ENCODE measurements at places on chromosomes 2 and 18. TPM values are rescaled to one million over a fixed set of nuclear protein-coding genes. Genes with fewer than 3 reads are reported as not detected.

Gene SGPP2
- 23.9 TPM for total RNA-seq

GRCh38 chr2:37892436-37893114 lies 32.5 kb upstream of the RMDN2 start:
- DNase-seq = no peak
- H3K36me3 ChIP-seq = no peaks in the 10 kb centered on the region
- peaks cover 49% of the 10 kb centered on the region for H3K4me1 ChIP-seq

- H3K27ac ChIP-seq = no peak overlapping the region
- H3K27me3 ChIP-seq = no peaks in the 10 kb centered on the region
- H3K4me3 ChIP-seq = no peak overlapping the region
- H3K4me1 ChIP-seq = no peaks in the 10 kb centered on the region
Measured at GRCh38 chr18:57906852-57907251, 103.7 kb upstream of the ATP8B1 start.

DNA sequence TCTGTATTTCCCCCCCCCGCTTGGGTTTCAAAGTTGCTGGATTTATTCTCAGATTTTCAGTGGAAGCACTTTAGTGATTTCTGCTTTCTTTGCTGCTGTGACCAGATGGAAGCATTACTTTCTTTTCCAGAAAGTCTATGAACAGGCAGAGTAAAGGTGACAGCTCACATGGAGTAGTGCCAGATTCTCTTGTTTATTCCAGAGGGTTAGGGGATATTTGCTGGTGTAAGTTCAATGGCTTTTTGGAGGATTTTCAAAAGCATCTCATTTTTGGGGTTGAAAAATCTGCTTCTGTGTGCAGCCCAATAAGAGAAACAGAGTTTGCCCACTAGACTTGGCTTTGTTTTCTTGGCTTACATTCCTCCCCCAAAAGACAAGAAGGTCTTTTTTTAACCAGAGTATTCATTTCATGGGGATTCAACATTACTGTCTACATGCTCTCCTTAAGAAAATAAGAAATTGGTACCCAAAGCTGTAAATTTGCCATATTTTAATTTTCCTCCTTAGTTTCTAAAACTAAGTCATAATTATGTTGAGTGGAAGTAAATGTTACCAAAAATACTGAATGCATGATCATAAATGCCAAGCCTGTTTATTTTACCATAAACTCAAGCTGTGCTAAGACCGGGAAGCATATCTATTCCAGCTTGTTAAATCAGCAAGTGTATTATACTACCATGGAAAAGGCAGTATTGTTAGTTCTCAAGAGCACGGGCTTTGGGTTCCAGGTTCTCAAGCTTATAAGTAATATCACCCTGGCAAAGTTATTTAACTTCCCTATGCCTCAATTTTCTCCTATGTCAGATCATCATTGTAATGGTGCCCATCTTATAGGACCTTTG lies 557.2 kb downstream of the CPS1 start:
- H3K4me3 ChIP-seq = no peak overlapping the region
- no peak for DNase-seq
- H3K27me3 ChIP-seq = no peaks in the 10 kb centered on the region
- no peaks in the 10 kb centered on the region for H3K4me1 ChIP-seq
- no peak overlapping the region for H3K27ac ChIP-seq
- H3K36me3 ChIP-seq = no peaks in the 10 kb centered on the region

GRCh38 chr18:76361219-76361618 lies 133.8 kb downstream of the ZNF516 start:
- no peaks in the 10 kb centered on the region for H3K4me1 ChIP-seq
- H3K4me3 ChIP-seq = no peak overlapping the region
- no peak for DNase-seq
- H3K27me3 ChIP-seq = no peaks in the 10 kb centered on the region
- no peak overlapping the region for H3K27ac ChIP-seq
- peaks cover 60% of the 10 kb centered on the region for H3K36me3 ChIP-seq

Gene RUFY4
- total RNA-seq = not detected

- H3K36me3 ChIP-seq = no peaks in the 10 kb centered on the region
- H3K4me1 ChIP-seq = peaks cover 6% of the 10 kb centered on the region
- no peaks in the 10 kb centered on the region for H3K27me3 ChIP-seq
- H3K4me3 ChIP-seq = no peak overlapping the region
- DNase-seq = no peak
Measured at GRCh38 chr2:54403512-54404238, 52.5 kb upstream of the SPTBN1 start.

- no peak overlapping the region for H3K4me3 ChIP-seq
- no peak overlapping the region for H3K27ac ChIP-seq
- no peak for DNase-seq
Measured at GRCh38 chr18:57439609-57439968, 4.4 kb downstream of the ONECUT2 start.

DNA sequence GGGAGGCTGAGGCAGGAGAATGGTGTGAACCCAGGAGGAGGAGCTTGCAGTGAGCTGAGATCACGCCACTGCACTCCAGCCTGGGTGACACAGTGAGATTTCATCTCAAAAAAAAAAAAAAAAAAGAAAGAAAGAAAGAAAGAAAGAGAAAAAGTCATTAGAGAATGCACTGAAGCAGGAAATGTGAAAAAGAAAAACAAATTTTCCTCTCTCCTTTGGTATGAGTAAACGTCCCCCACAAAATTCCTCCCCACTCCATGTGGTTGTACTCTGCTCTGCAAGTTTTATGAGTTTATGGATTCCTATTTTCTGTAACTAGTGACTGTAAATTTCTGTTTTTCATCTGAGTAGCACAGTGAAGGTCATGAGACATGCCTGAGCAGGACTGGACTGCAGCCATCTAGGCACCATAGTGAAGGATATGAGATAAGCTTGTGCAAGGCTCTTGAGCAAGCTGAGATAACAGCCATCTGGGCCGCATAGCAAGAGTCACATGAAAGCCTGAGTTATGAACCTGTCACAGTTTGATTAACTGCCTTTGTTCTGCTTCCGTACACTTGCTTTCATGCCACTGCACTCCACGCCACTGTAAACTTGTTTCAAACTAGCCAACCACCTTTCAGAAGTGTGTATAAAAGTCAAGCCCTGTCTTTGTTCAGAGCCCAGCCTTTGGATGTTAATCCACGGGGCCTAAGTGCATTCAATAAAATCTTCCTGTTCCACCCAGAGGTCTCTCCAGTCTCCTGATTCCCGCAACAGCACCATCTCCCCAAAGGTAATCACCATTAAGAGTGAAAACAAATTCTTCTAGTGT lies 50.2 kb downstream of the SKA1 start:
- no peak overlapping the region for H3K4me3 ChIP-seq
- no peak for DNase-seq
- no peaks in the 10 kb centered on the region for H3K27me3 ChIP-seq
- no peaks in the 10 kb centered on the region for H3K4me1 ChIP-seq

Gene LHCGR
- 0.30 TPM for total RNA-seq

Gene TWIST2
- 8.4 TPM for total RNA-seq

Gene SUPT7L
- total RNA-seq = 29.6 TPM

- H3K27ac ChIP-seq = no peak overlapping the region
- no peak for DNase-seq
- H3K36me3 ChIP-seq = no peaks in the 10 kb centered on the region
- peaks cover 5% of the 10 kb centered on the region for H3K4me1 ChIP-seq
- H3K27me3 ChIP-seq = no peaks in the 10 kb centered on the region
Measured at GRCh38 chr2:144358979-144359541, 160.9 kb downstream of the ZEB2 start.

GRCh38 chr2:181916726-181917718 lies 25.5 kb downstream of the ITPRID2 start:
- no peak overlapping the region for H3K27ac ChIP-seq
- no peaks in the 10 kb centered on the region for H3K27me3 ChIP-seq
- no peak for DNase-seq
- H3K36me3 ChIP-seq = peaks cover 100% of the 10 kb centered on the region
- no peak overlapping the region for H3K4me3 ChIP-seq

DNA sequence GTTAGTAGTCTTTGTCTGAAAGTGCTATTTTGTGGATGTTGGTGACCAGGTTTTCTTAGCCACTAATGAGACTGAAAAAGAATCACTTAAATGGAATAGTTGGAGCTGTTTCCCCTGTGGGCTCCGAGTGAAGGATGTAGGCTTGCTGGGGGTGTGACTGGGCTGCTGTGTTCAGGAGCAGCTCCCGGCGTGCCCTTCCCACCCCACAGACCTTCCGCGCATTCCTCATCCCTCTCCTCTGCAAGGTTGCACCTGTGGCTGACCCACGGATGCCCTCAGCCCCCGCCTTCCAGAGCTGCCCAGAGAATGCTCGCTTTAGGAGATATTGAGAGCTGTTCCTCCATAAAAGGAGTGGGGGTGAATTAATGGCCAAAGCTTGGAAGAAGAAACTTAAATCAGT lies 174.3 kb downstream of the LDLRAD4 start:
- no peaks in the 10 kb centered on the region for H3K36me3 ChIP-seq
- no peaks in the 10 kb centered on the region for H3K27me3 ChIP-seq
- H3K4me1 ChIP-seq = no peaks in the 10 kb centered on the region

Gene PKDCC
- 65.8 TPM for total RNA-seq

GRCh38 chr2:127320586-127321275 lies 26.8 kb upstream of the ERCC3 start:
- no peaks in the 10 kb centered on the region for H3K4me1 ChIP-seq
- H3K4me3 ChIP-seq = no peak overlapping the region
- no peak overlapping the region for H3K27ac ChIP-seq
- peaks cover 90% of the 10 kb centered on the region for H3K36me3 ChIP-seq

GRCh38 chr2:80300346-80300745 lies 4.2 kb downstream of the LRRTM1 start:
- H3K27me3 ChIP-seq = peaks cover 50% of the 10 kb centered on the region
- peaks cover 7% of the 10 kb centered on the region for H3K4me1 ChIP-seq
- no peak overlapping the region for H3K4me3 ChIP-seq
- H3K36me3 ChIP-seq = no peaks in the 10 kb centered on the region
- no peak overlapping the region for H3K27ac ChIP-seq

DNA sequence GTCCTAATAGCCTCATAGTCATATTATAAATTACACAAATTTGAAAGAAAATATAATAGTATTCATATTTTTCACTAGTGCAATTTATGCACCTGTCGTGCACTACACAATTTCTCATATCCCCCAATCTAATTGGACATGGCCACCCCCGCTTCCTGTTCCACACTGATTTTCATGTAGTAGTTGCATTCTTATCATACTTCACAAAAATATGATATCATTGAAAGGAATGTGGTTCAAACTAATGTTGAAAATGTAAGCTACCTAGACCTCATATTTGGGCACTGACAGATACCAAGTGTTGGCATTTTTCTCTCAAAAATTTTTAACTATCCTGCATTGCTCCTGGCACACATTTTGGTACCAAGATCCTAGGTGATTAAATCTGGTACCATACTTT lies 985.5 kb upstream of the POU3F3 start:
- no peak overlapping the region for H3K4me3 ChIP-seq
- no peaks in the 10 kb centered on the region for H3K4me1 ChIP-seq
- no peak overlapping the region for H3K27ac ChIP-seq

Gene DCAF17
- 15.6 TPM for total RNA-seq

DNA sequence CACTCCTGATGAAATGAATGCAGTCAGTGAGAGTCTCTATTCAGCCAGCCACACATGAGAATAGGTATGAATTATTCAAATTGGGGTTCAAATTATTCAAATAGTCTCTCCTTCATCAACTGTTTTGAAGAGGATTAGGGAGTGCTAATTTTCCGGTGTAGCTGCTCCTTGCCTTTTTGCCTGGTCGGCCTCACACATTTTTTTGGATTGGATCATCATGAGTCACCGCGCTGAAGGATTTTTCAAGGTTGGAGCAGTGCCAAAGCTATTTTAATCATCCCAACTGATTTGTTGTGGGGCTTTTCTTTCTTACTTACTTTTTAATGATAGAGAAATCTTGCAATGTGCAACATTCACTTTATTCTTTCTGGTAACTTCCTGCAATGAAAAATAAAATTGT lies 2.4 kb upstream of the DTNA start:
- no peak overlapping the region for H3K27ac ChIP-seq
- H3K27me3 ChIP-seq = no peaks in the 10 kb centered on the region
- H3K4me1 ChIP-seq = peaks cover 24% of the 10 kb centered on the region
- H3K36me3 ChIP-seq = no peaks in the 10 kb centered on the region
- no peak for DNase-seq

DNA sequence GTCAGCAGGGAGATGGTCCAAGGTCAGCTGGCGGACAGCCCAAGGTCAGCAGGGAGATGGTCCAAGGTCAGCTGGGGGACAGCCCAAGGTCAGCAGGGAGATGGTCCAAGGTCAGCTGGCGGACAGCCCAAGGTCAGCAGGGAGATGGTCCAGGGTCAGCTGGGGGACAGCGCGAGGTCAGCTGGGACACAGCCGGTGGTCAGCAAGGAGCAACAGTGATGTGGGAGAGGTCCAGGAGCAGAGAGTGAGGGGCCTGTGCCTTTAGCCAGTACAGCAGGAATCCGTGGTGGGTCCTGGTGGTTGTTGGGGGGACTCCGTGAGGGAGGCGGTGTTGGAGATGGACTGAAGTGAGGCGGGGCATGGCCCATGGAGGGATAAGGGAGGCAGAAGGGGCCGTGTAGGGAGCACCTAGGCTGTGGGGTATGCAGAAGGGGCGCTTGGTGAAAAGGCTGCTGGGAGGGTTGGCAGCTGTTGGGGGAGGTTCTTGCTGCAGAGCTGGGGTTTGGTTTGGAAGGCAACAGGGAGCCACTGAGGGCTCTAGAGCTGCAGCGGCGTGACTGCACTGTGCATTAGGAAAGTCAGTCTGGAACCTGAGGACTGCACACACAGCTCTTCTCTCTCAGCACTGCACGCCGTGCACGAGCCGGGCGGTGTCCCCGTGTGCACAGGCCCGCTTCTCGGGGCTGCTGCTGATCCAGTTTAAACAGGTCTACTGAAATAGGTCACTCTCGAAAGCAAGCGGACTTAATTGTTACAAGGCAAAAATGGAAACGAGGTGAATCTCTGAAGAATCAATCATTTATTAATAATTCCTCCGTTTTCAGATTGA lies 76.2 kb upstream of the HDAC4 start:
- no peak overlapping the region for H3K4me3 ChIP-seq
- H3K4me1 ChIP-seq = no peaks in the 10 kb centered on the region
- no peaks in the 10 kb centered on the region for H3K27me3 ChIP-seq
- no peak overlapping the region for H3K27ac ChIP-seq
- no peak for DNase-seq
- H3K36me3 ChIP-seq = no peaks in the 10 kb centered on the region

- peak overlapping the region; percentile 39 for H3K27ac ChIP-seq
- H3K4me1 ChIP-seq = peaks cover 25% of the 10 kb centered on the region
- no peak overlapping the region for H3K4me3 ChIP-seq
- H3K27me3 ChIP-seq = no peaks in the 10 kb centered on the region
- no peaks in the 10 kb centered on the region for H3K36me3 ChIP-seq
- no peak for DNase-seq
Measured at GRCh38 chr18:3722649-3723433, 272.9 kb downstream of the TGIF1 start.

- no peaks in the 10 kb centered on the region for H3K36me3 ChIP-seq
- no peak overlapping the region for H3K27ac ChIP-seq
- H3K4me3 ChIP-seq = no peak overlapping the region
- H3K27me3 ChIP-seq = no peaks in the 10 kb centered on the region
Measured at GRCh38 chr2:144941743-144942488, 422.0 kb upstream of the ZEB2 start.

Gene EN1
- total RNA-seq = 0.15 TPM

Gene CMPK2
- 43.3 TPM for total RNA-seq

GRCh38 chr2:38959466-38959865 lies 69.8 kb downstream of the ARHGEF33 start:
- H3K36me3 ChIP-seq = no peaks in the 10 kb centered on the region
- H3K4me1 ChIP-seq = peaks cover 7% of the 10 kb centered on the region
- peak overlapping the region; percentile 54 for H3K4me3 ChIP-seq
- DNase-seq = no peak
- H3K27me3 ChIP-seq = peaks cover 9% of the 10 kb centered on the region

GRCh38 chr18:41410006-41410405 lies 545.0 kb upstream of the PIK3C3 start:
- H3K4me1 ChIP-seq = no peaks in the 10 kb centered on the region
- H3K27me3 ChIP-seq = no peaks in the 10 kb centered on the region
- no peaks in the 10 kb centered on the region for H3K36me3 ChIP-seq

- H3K27me3 ChIP-seq = no peaks in the 10 kb centered on the region
- no peak overlapping the region for H3K4me3 ChIP-seq
- no peak overlapping the region for H3K27ac ChIP-seq
- no peaks in the 10 kb centered on the region for H3K4me1 ChIP-seq
Measured at GRCh38 chr2:234302664-234302991, 194.3 kb downstream of the ARL4C start.

Measured in lower lobe of right lung (tissue), 2 donors.